ENCODE measurements at places on chromosomes 3 and 15. TPM values are rescaled to one million over a fixed set of nuclear protein-coding genes. Genes with fewer than 3 reads are reported as not detected.

The LINGO1 gene
- polyA plus RNA-seq = 25.0 TPM

The SOX2 gene
- 1.8 TPM for polyA plus RNA-seq

The EPB42 gene
- polyA plus RNA-seq = 2.8 TPM

The CYP11A1 gene
- 0.55 TPM for polyA plus RNA-seq

The MYLK gene
- polyA plus RNA-seq = 296 TPM

The UTS2B gene
- polyA plus RNA-seq = 0.24 TPM

The BCHE gene
- polyA plus RNA-seq = 59.6 TPM

The SH3GL3 gene
- 4.7 TPM for polyA plus RNA-seq

The CHP1 gene
- polyA plus RNA-seq = 55.8 TPM

The TGFBR2 gene
- 62.9 TPM for polyA plus RNA-seq

DNA sequence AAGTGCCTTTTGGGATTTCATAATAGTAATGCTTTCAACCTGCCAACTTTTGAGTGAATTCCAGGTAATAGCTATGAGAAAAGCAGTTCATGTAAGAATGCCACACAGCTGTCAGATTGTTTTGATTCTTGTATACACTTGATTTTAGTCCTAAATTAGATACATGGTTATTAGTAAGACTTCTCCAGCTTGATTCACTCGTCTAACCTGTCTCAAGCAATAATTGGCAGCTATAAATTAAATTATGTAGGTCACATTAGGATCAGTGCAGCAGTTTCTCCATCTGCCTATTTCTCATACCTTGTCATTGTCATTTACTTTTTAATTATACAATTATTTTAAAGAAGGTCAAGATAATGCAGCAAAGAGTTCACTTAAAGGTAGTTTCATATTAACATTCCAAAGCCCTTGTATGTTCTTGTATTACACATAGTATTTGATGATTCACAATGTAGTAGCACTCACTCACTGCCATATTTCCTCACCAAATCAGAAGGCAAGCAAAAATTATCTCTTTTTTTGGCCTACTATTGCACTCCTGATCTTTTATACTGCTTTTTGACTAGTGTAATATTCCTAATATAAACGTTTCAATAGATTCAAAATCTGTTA lies 10.9 kb upstream of the CRYBG3 start:
- DNase-seq = no peak

DNA sequence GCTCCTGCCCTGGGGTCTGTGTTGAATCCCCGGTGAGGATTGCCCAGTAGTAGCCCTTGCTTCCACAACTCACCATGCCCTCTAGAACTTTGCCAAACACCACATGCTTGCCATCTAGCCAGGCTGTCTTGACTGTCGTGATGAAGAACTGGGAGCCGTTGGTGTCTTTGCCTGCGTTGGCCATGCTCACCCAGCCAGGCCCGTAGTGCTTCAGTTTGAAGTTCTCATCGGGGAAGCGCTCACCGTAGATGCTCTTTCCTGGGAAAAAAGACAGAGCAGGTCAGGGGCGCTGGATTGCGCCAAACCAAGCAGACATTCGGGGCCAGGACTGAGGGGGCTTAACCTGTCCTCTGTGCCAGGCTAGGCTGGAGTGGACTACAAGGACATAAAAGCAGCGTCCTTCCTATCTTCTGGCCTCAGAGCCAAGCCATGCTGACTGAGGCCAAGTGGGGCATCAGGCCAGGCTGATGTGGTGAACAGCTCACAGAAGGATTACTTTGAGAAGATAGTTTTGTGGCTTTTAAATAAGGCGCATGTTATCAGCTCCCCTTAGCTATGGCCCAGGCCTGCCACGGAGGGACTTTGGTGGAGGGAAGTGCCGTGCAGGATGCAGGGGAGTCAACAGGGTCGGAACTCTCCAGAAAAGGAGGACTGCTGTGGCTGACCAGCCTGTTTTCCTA lies 5.3 kb downstream of the SNX22 start:
- DNase-seq = no peak

DNA sequence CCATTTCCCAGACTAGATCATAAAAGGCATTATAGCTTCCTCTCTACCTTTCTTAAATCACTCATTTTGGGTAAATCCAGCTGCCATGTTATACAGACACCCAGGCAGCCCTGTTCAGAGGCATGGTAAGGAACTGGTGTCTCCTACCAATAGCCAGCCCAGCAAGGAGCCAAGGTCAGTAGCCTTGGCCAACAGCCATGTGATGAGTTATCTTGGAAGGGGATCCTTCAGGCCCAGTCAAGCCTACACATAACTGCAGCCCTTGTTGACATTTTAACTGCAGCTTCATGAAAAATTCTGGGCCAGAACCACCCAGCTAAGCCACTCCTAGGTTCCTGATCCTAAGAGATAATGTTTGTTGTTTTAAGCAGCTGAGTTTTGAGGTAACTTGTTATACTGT lies 29.0 kb upstream of the ZMAT3 start:
- no peak for DNase-seq

DNA sequence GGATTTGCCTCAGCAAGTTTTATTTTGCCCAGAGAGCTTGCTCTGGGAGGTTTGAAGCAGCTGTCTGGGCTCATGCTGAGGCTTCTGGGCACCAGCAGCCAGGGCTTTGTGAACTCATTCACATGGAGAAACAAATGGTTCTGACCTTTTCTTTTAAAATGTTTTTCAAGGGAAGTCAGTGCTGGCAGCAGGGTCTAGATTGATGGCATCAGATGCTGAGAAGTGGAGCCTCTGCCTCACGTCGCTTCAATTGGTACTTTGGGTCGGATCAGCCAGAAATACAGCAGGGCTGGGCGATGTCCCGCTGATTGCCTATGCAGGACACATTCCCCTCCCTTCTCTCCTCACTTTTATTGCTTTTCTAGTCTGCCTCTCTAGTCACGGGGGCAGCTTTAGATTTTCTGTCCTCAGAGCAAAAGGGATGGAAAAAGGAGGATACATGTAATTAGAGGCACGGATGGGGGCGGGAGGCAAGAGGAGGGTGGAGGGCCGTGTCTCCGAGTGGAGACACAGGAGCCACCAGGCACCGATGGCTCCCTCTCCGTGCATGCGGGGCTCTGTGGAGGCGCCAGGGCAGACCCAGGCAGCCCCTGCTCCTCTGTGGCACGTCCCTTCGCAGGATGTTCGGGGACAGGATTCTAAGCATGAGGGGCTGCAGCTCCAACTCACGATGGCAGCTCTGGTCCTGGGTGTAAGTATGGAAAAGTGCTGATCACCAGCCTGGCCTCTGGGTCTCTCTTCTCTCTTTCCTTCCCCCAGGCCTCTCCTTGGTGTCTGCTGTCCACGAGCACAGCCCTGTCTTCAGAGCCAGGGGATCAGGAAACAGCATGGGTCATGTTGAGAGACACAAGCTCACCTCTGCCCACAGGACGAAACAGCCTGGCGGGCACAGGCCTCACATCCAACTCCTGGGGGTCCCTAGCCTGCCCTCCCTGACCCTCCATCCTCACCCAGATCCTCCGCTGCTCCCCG lies 116.1 kb downstream of the FAM43A start:
- no peak for DNase-seq

DNA sequence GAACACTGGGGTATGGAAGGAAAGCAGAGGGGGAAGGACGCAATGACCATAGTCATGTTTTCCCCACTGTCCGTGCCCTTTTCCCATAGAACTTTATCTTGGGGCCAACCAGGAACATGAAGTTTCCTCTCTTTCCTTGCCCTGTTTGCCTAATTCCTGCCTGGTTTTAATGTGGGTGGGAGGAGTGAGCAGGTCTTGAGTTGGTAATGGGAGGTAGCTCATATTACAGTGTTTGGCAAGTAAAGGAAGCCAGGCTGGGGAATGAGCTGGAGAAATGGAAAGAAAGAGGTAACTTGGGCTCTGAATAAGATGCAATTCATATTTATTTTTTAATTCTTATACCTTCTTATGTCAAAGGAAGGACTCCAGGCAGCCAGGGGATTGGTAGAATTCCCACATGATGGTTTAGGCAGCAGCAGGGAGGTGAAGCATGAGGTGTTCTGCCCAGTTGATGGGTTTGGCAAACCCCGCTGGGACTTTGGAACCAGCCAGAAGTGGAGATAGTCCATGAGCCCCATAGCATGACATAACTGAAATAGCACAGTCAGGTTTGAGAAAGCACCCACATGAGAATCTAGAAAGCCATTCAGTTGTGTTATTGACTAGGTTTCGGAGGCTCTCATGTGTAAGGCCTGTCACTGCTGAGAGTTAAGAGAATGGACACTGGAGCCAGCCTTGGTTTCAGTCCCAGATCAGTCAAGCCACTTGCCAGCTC lies 60.0 kb downstream of the CCK start:
- no peak for DNase-seq

DNA sequence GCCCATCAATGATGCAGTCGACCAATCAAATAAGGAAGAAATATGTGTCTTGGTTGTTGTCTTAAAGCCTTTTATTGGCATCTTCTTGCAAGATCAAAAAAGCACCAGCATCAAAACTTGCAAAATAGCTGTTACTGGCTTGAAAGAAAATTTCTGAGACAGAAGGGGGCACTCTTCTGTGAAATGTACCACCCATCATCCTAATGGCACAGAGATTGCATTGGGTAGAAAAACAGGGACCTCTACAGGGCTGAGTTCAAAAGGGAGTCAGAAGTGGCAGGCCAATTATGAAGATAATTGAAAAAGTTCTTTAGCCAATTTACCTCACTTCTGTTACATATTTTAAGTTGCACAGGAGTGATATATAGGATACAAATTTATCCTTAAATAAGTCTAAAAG lies 122.3 kb upstream of the GPR149 start:
- DNase-seq = no peak

- DNase-seq = no peak
Observed at GRCh38 chr3:11784971-11785377, 61.7 kb downstream of the TAMM41 start.

DNA sequence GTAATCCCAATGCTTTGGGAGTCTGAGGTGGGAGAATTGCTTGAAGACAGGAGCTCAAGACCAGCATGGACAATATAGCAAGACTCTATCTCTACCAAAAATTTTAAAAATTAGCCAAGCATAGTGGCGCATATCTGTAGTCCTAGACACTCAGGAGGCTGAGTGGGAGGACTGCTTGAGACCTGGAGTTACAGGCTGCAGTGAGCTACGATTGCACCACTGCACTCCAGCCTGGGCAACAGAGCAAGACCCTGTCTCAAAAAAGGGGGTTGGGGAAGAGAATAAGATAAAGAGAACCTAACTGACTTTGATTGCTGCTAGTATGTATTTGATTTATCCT lies 755 bp downstream of the CD200R1 start:
- no peak for DNase-seq

GRCh38 chr15:62124973-62125303 lies 40.1 kb downstream of the C2CD4B start:
- DNase-seq = no peak

GRCh38 chr3:12186515-12187286 lies 28.0 kb upstream of the TIMP4 start:
- DNase-seq = no peak

DNA sequence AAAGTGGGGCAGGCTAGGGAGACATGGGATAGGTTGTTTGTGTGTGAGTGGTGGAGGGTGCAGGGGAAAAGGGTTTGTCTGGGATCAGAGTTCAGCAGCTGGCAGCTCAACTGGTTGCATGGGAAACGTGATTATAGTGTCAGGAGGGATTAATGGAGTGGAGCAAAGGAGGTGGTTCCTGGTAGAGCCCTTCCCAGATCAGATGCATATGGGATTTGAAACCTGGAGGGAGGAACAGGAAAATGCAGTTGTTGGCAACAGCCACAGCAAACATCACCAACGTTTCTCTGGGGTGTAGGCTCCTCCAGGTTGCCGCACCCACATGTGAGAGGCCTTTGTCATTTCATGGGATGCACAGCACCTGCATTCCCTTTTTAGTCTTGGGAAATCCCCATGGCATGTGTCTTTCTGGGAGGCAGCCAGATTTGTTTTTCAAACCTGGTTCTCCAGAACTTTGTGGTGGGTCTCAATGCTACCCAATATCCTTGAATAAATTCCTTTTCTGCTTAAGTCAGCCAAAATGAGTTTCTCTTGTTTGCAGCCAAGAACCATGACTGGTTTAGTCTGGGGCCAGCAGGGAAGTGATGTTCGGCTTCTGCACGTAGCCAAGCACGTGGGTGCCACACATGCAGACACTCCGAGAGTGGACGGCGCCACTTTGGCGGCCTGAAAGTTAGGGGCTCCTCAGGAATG lies 61.3 kb downstream of the BDH1 start:
- DNase-seq = peak; percentile 86

- no peak for DNase-seq
Observed at GRCh38 chr3:162015856-162016255, 519.2 kb downstream of the OTOL1 start.

DNA sequence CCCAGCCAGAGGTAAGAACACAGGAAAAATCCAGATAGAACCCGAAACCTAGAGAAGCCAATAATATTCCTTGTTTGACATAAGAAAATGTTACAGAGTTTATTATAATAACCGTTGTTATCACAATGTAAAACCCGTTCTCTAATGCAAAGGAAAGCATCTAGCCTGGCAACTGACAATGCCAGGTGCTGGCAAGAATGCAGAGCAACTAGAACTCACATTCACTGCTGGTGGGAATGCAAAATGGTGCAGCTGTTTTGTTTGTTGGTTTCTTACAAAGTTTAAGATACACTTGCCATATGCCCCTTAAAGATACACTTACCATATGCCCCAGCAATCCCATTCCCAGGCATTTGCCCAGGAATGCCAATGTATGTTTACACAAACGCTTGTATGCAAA lies 23.4 kb downstream of the VPS39 start:
- no peak for DNase-seq

DNA sequence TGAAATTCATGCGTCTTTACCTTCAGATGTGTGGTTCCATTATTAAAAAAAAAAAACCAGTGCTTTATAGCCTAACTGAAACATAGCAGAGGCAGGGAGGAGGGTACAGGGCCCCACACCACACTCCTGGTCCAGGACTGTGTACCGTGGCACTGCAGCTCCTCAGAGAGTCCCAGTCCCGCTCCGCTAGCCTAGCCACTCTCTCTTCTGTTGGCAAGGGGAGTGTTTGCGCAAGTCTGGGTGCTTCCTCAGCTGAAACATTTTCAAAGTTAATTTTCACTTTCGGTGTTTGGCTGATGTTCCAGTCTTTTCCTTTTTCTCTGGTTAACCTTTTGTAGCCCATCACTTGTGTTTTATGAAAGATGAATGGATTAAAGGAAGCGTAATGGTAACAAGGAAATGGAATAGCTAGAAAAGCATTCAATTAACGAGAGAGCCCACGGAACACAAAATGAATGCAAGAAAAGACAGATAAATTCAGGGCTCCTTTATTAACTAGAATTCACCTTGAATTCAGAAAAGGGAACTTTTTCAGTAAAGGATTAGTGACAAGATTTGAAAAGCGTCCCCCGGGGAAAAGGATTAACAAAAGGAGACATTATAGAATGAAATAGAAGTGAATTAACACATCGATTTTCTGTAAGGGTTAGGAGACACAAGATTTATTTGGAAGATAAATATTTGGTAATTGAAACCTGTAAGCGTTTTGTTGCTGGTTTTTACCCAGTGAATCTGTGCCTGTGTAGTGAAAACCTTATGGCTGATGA lies 177.0 kb downstream of the CACNA2D3 start:
- no peak for DNase-seq

DNA sequence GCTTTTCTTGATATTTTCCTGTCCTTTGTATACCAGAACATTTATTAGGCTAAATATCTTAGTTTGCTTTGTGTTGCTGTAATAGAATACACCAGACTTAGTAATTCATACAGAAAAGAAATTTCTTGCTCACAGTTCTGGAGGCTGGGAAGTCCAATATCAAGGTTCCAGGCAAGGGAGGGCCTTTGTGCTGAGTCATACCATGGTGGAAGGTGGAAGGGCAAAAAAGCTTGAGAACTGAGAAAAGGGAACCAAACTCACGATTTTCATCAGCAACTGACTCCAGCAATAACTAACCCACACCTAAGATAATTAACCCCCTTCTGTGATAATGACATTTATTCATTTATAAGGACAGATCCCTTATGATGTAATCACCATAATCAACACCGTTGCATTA lies 496.9 kb upstream of the SUCLG2 start:
- no peak for DNase-seq

Measured in large intestine (tissue), 12 donors.